ENCODE measurements at places on chromosomes 3 and 15.
A peak's percentile ranks its signal among the peaks of the same experiment; 100 is the strongest.

- peak; percentile 46 for DNase-seq
Observed at GRCh38 chr3:120645083-120645845, 36.8 kb downstream of the HGD start.

- DNase-seq, result no peak
Observed at GRCh38 chr3:159645874-159646273, 342.8 kb upstream of the IL12A start.

DNA sequence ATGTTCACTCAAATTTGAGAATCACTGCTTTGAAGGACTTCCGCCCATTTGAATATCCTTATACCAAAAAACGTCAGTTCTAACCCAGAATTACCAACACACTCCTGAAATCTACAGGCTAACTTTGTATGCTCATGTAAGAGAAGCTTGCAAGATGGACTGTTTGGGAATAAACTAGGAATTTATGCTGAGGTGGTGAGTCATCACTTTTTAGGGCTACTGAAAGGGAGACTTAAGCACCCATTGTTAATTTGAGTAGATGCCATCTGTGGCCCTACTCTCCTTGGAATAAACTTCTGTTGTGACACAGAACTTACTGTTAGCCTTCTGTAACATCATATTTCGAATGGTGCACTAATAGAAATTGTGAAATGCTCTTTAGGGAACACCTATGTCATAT is 74.6 kb downstream of the FGF12 start:
- DNase-seq, result no peak

GRCh38 chr3:86257955-86258641 is 732.9 kb downstream of the VGLL3 start:
- DNase-seq, result no peak

GRCh38 chr3:126117786-126118185 is 33.9 kb upstream of the SLC41A3 start:
- DNase-seq, result no peak

- no peak for DNase-seq
Observed at GRCh38 chr3:171955598-171955997, 83.8 kb upstream of the FNDC3B start.

- DNase-seq, result no peak
Observed at GRCh38 chr3:129263161-129263910, 13.9 kb downstream of the COPG1 start.

DNA sequence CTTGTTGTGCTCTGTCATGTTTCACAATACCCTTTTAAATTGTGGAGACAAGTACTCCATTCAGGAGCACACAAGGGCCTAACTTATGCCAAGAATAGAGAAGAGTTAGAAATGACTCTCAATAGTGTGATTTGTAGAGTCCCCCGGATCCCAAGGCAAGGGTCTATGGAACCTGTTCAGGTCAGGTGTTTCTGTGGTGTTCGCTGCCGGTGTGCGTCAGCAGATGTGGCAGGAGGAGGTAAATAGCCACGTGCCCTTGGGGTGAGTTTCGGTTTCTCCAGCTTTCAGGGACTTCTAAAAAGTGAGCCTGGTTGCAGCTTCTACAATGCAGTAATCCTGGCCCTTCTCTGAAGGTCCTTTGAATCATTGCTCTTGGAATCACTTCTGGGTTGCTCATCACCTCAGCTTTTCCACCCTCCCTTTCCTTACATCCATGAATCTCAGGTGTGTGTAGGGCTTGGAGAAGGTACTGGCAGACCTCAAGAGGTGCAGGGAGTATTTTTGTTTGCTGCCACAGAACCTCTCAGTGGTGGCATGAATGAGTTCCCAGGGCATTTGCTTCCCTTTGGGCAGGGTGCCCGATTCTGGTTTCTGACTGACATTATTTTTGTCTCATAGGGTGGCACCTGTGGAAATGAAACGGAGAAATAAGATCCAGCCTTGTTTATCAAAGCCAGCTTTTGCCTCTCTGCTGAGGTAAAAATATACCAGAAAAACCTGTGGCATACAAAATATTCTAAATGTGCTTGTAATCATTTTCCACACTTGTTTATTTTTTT is 7.3 kb downstream of the ST3GAL6 start:
- DNase-seq, result no peak

GRCh38 chr3:181940703-181941102 is 229.0 kb downstream of the SOX2 start:
- DNase-seq, result no peak

DNA sequence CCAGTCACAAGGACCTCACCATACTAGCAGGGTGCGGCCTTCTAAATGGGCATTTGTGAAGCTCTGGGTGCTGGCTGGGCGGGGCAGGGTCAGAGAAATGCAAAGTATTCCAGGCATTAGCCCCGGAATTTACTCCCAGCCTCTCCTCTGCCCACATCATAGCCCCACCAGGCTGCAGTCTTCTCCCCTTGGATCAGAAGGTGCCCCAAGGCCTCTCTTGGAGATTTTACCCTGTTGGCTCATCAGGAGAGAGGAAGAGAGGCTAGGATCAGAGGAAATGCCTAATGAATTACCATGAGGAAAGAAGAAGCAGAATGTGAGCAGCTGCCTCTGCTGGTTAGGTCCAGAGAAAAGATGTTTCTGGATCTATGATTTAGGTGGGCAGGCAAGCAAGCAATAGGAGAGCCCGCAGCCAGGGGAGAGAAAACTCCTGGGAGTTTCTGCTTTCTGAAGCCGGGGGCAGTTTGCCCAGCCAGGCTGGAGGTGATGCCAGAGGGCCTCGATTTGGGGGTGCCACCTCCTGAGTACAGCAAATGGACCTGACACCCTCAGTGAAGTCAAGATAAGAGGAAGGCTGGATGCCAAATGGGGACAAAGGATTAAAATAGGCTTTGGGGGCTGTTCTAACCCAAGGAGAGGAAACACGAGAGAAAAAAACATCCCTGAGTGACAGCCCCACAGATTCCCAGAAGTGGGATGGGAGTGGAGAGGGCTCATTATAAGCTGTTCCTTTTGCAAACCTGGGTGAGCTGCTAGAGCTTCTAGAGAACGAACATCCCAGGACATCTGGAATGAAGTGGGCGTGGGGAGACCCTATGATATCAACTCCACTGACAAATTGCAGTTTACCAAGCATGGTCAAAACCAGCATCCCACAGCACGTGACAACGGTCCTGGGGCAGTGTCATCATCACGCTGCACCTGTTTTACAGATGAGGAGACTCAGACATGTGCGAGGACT is 65.4 kb downstream of the BDH1 start:
- no peak for DNase-seq

GRCh38 chr15:47523681-47524475 is 193.4 kb upstream of the SEMA6D start:
- peak; percentile 81 for DNase-seq

- DNase-seq, result no peak
Observed at GRCh38 chr3:167302678-167303077, 77.4 kb downstream of the ZBBX start.

- DNase-seq, result no peak
Observed at GRCh38 chr3:62173939-62174515, 199.3 kb downstream of the FEZF2 start.

DNA sequence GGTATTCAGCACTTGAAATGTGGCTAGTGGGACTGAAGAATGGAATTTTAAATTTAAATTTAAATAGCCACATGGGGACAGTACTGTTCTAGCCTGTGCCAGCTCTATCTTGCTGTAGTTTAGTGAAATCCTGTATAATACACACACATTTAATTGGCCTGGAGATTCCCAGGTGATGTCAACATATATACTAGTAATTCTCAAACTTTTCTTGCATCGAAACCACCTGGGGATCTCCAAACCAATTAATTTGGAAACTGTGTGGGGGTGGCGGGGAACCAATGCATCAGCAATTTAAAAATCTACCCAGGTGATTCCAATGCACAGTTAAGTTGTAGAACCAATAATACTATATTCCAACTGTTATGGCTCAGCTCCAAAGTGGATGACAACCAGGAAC is 228.9 kb upstream of the MRPL3 start:
- DNase-seq, result no peak

DNA sequence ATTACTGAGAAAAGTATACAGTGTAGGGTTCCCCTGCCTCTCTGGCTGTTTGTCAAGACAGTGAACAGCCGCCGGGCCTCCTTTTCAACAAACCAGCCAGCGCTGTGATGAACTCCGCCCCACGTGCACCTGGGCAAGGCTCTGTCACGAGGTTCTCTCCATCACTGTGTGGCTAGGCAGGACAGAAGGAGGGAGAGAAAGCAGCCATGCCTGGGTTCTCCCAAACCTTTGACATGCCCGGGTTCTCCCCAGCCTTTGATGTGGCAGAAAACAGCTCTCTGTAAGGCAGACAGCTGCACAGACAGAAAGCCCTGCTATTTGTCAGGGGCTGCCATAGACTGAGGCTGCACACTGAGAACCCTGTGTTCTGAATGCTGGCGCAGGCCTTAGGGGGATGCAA is 101.4 kb upstream of the TRPM1 start:
- DNase-seq, result no peak

DNA sequence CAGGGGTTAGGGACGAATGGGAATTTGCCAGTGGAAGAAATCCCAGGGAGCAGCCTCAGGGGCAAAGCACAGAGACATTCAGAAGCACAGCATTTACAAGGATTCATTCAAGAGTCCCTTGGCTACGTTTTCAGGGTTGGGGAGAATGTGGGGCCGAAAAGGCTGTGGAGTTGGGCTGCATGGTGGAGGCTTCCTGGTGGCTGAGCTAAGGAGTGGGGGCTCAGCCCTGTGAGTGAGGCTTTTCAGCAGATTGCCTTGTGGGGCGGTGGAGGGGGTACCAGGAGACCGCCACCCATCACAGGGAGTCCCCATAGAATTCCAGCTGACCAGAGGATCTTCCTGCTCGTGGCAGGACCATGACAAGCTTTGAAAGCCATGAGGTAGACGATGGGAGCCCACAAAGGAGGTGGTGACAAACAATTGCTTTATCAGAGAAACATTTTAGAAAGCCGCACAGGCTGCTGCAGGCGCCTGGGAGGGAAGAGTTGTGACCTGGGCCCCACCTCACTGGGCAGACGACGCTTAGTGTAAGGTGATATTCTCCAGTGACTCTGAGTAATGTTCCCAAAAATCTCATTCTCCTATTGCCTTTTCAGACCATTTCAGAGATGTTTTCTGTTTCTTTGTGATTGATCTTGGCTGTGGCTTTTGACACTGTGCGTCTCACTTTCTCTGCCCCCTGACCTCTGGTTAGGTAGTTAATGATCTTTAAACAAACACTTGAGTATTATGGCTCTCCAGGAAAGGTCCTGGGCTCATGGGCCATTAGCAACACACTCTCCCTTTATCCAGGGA is 128.0 kb downstream of the DNAJB8 start:
- no peak for DNase-seq

GRCh38 chr3:82080792-82081191 is 319.3 kb upstream of the GBE1 start:
- DNase-seq, result no peak

GRCh38 chr3:54985856-54986255 is 58.0 kb upstream of the LRTM1 start:
- DNase-seq, result no peak

DNA sequence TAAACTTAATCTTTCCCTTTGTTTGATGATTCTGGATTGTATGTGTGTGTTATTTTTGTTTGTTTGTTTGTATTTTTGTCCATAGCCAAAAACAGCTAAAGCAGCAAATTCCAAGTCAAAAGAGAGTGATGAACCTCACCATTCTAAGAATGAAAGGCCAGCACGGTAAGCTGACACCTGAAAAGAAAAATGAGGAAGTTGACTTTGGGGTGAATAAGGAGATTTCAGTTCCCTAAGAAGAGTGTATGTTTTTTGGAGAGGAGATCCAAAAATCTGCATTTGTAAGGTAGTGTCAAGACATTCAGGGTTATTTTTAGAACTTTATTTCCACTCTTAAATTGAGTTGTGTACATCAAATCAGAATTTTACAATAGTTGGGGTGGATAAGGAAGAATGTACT is 52.3 kb upstream of the UTS2B start:
- DNase-seq, result peak; percentile 10

- DNase-seq, result no peak
Observed at GRCh38 chr3:67376416-67376815, 278.0 kb downstream of the SUCLG2 start.

- peak; percentile 54 for DNase-seq
Observed at GRCh38 chr15:77858792-77859490, 218.6 kb downstream of the TBC1D2B start.

GRCh38 chr3:114565216-114565615 is 271.4 kb downstream of the TIGIT start:
- no peak for DNase-seq

- no peak for DNase-seq
Observed at GRCh38 chr3:165636684-165637015, 200.6 kb downstream of the BCHE start.

DNA sequence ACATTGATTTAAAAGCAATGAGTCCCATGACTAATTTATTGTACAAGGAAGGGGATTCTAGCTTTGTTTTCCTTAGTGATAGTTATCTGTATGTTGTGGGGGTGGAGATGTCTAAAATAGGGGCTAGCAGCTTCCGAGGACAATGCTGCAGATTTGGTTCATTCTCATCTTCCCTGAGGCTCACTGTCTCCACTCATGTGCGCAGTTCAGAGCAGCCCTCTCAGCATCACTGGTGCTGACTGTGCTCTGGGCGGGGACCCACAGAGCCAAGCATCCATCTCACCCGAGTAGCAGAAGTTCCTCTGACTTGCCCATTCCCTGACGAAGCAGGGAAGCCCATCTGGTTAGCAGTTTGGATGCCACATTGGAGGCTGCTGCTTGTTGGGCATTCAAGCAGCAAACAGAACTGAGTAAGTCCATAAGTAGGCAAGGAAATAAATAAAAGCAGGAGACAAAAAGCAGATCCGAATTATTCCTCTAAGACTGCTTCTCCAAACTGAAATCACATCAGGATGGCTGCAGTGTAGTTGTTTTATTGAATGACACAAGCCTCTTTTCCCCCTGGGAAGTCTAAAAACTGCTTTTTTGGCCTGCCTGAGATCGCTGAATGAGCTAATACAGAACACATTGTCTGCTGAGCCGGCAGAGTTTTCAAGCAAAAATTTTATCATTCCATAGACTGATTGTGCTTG is 27.5 kb downstream of the RARB start:
- DNase-seq, result no peak

DNA sequence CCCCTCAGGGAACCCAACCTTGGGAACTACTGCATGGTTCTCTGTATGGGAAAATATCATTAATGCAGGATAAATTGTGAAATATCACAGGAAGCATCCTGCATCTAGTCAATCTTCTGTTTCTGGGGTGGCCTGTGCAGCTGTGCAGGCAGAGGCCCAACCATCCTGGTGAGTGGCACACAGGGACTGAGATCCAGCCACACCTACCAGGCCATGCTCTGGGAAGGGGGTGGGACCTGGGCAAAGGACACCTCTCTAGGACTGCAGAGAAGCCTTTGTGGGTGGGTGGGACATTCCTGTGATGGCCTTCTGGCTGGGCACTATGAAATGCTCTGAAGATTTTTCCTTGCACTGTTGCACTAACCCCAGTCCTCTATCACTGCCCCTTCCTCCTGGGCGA is 26.8 kb downstream of the CCRL2 start:
- DNase-seq, result no peak

DNA sequence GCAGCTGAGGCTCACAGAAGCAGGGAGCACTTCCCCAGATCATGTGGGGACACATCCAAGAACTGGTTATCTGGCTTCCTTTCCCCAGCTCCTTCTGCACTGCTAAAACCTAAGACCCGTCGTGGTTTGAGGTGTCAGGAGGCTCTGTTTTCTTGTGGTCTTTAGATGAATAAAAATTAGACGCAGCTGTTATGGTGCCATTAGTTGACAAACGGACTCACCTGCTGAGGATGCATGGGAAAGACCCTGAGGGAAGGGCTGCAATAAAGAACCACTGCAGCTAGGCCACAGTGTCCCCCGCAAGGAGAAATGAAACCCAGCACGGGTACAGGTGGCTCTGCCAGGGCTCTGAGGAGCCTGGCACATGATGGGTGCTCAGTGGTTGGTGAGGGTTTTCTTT is 99.4 kb downstream of the IQSEC1 start:
- DNase-seq, result no peak

GRCh38 chr15:60390871-60391501 is 6.8 kb downstream of the ANXA2 start:
- peak; percentile 52 for DNase-seq

All from Kasumi-1 (cell line).